ENCODE measurements at places on chromosomes 5 and 9. TPM values are rescaled to one million over a fixed set of nuclear protein-coding genes. Genes with fewer than 3 reads are reported as not detected.

GRCh38 chr5:150519978-150520377, 12.0 kb downstream of the NDST1 start:
- no peak for DNase-seq

DNA sequence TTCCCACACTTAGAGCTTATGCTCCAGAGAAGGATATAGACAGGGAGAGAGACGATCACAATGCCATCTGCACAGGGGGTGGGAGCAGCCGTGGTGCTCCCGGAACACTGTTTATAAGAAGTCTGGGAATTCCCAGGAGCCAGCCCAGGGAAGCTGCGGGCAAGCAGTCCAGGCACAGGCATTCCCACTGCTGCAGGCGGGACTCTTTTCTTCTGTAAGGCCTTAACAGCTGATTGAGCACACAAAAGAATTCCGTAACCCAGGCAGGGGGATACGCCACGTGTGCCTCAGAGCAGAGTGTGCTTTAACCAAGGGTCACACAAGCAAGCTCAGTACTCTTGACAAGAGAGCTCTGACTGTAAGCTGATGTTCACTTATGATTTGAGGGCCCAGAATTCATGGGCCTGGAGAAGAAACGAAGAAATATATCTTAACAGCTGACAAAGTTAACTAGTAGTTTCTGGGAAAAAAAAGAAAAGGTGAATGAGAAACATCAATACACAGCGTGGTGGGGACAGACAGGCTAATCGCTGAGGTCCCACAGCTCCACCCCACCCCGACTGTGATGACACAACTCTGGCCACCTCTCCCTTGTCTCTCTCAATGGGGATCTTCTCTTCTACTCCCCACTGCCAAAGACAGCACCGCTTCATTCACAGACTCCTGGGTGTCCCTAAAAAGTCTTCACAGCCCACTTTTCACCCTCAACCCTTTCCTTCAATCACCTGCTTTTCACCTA, 85.9 kb upstream of the SIMC1 start:
- no peak for DNase-seq

GRCh38 chr9:4581035-4581760, 80.9 kb upstream of the PLPP6 start:
- DNase-seq = no peak

DNA sequence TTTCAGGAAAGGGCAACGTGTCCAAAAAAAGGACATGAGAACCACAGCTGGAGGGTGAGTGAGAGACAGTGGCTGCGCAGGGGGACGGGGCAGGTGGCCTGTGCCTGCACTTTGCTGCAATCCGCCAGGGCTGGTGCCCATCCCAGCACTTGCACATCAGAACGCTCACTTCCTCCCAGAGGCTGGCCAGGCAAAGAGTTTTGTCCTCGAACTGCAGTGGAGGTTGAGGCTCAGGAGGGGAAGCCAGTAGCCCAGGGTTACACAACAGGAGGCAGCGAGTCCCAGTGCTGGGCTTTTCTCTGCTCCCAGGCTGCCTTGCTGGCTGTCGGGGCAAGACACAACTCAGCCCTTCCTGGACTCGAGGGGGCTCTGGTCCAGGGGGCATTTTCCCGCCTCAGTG, 33.1 kb downstream of the CRB2 start:
- DNase-seq = no peak

The RAB3C gene
- total RNA-seq = 1.1 TPM

DNA sequence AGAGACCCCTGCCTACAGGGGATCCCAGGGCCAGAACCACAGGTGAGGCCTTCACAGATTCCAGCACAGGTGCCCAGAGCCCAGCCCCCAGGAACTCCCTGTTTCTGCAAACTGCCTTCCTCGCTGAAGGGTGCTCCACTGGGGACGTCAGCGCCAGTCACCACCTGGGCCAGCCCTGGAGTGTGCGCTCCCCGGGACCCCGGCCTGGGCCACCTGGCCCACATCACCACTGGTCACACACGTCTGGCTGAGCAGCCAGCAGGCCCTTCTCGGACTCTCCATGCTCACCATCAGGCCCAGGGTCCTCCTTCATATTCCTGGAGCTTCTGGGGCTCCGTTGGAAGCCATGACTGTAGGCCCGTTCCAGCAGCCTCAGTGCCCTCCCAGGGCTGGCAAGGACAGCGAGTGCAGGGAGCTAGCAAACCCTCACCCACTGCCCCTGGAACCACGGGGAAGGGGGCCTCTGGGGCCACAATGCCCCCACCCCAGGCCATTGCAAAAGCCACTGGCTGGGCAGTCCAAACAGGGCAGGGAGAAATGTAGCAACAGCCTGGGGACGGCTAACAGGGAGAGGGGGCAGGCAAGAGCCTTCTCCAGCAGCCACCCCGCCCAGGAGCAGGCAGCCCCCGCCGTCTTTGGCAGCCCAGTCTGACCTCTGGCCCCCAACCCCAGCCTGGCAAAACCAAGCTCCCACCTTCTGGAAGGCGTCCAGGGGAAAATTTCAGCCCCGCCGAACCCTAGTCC, 1.3 kb downstream of the AGPAT2 start:
- DNase-seq = no peak

- DNase-seq = no peak
These were observed 116.7 kb downstream of the PHF2 start for GRCh38 chr9:93693129-93693528.

GRCh38 chr5:135130261-135131215, 96.5 kb upstream of the PITX1 start:
- DNase-seq = no peak

The CNTFR gene
- 38.5 TPM for total RNA-seq
